ENCODE measurements at places on chromosomes 11 and 22. TPM values are rescaled to one million over a fixed set of nuclear protein-coding genes. Genes with fewer than 3 reads are reported as not detected.

MYRF gene
- total RNA-seq: 0.49 TPM

MS4A15 gene
- total RNA-seq: not detected

ST14 gene
- total RNA-seq: 0.31 TPM

FAM83F gene
- 6.8 TPM for total RNA-seq

FXYD6 gene
- not detected for total RNA-seq

DNA sequence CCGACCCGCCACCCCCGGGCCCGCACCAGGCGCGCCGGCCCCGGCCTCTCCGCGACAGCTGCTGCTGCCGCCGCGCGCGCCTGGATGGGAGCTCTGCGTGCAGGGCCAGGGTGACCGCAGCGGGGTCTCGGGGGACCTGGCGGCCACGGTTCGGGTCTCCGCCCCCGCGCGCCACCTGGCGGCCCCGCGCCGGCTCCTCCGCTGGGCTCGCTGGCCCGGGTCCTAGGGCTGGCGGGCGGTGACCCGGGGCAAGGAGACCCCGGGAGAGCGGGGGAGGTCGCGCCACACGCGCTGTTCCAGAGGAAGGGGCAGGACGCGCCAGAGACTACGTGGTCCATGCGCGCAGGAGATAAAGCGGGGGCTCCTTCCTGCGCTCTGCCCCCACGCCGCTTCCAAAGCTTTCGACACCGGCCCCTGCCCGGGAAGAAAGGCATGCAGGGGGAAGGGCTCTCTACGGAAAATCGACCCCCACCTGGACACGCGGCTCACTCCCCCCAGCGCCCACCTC, 562 bp downstream of the SHANK2 start:
- DNase-seq: no peak
- no peak overlapping the region for H3K27ac ChIP-seq
- no peaks in the 10 kb centered on the region for H3K36me3 ChIP-seq

DNA sequence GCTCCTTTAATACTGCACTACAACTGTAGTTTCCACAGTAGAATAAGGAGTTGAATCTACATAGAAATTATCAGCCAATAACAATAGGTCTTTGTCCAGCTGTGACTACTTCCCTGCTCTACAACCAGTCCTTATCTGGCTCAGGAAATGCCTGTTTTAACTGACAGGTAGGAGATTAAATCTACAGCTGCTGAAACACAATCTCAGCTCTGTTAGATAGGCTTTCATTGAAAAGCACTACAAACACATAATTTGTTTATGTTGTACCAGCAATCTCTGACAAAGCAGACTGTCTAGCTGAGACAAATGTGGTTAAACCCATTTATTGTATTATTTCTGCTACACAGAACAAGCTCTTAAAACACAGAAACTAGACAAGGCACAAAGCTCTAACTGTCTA, 230.0 kb downstream of the SOX6 start:
- H3K4me3 ChIP-seq: no peak overlapping the region
- no peak overlapping the region for H3K27ac ChIP-seq
- no peak for DNase-seq

DNA sequence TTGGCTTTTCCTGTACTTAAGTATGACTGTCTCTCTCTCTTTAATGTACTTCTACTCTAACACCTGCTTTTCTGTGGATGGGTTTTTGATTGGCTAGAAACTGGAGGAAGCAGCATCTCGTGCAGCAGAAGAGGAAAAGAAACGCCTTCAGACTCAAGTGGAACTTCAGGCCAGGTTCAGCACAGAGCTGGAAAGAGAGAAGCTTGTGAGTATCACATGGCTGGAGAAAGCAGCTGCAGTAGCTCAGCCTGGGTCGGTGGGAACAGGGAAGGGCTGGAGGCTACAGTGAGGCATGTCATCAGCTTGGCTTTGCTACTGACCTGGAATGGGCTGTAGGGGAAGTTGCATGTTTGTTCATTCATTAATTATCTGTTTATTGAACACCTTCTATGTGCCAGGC, 74.2 kb downstream of the SWAP70 start:
- H3K36me3 ChIP-seq: peaks cover 7% of the 10 kb centered on the region
- no peak overlapping the region for H3K4me3 ChIP-seq
- no peaks in the 10 kb centered on the region for H3K4me1 ChIP-seq
- no peaks in the 10 kb centered on the region for H3K27me3 ChIP-seq

DNA sequence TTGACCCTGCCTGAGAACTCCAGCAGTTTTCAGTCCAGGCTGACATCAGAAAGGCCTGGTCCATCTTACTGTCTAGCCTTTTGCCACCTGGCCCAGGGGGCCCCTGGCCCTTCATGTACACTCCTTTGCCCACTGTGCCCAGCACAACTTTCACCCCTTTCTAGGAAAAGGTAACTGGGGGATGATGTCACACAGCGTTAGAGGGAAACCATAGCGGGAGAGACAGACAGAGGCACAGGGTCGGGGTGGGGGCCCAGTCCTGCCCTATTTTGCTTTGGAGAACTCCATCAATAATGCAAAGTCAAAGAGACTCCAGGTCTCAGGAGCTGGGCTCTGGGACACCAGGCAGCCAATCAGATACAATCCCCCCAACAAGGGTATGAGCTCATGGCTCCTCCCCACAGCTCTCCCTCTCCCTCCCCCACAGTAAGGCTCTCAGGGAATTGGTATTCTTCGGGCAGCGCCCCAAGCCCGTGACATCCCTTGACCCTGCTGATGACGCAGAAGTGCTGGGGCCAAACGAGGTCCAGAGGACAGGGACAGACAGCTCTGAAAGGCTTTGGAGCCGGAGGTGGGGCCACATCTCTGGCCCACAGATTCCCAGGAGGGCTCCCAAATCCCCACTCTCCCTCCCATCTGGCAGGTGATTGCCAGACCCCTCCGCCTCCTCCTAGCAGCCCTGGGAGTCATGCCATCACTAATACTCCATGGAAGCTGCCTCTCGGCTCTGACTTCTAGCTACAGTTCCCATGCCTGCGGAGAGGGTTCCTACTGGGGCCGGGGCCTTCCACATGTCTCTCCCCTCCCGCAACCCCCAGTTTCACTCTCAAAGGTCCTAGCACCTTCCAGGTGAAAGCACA, 5.9 kb downstream of the USP2 start:
- H3K36me3 ChIP-seq: no peaks in the 10 kb centered on the region
- no peak for DNase-seq
- peaks cover 17% of the 10 kb centered on the region for H3K4me1 ChIP-seq
- no peaks in the 10 kb centered on the region for H3K27me3 ChIP-seq
- no peak overlapping the region for H3K27ac ChIP-seq

GRCh38 chr22:31342389-31343140, 3.6 kb downstream of the PATZ1 start:
- peak overlapping the region; percentile 68 for H3K4me3 ChIP-seq
- no peaks in the 10 kb centered on the region for H3K27me3 ChIP-seq
- peaks cover 66% of the 10 kb centered on the region for H3K36me3 ChIP-seq
- peak overlapping the region; percentile 69 for H3K27ac ChIP-seq
- peaks cover 82% of the 10 kb centered on the region for H3K4me1 ChIP-seq

DNA sequence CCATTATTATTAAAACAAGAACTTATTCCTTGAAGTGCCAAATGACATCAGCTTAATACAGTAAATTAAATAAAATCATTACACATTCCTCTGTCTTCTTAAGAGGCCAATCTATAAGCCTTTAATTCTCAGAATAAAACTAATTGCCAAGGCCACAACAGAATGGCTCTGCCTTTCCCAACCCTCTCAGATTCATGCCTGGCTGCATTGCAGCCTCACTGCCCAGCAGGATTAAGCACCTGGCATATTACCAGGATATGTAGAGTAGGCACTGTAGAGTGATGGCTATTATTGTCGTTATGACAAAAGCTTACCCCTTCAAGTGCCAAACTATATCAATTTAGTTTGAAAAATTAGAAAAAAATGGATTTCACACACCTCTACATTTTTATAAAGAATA, 9.4 kb upstream of the CALCA start:
- H3K27me3 ChIP-seq: no peaks in the 10 kb centered on the region
- H3K36me3 ChIP-seq: no peaks in the 10 kb centered on the region
- no peak for DNase-seq
- no peak overlapping the region for H3K4me3 ChIP-seq
- no peaks in the 10 kb centered on the region for H3K4me1 ChIP-seq

DNA sequence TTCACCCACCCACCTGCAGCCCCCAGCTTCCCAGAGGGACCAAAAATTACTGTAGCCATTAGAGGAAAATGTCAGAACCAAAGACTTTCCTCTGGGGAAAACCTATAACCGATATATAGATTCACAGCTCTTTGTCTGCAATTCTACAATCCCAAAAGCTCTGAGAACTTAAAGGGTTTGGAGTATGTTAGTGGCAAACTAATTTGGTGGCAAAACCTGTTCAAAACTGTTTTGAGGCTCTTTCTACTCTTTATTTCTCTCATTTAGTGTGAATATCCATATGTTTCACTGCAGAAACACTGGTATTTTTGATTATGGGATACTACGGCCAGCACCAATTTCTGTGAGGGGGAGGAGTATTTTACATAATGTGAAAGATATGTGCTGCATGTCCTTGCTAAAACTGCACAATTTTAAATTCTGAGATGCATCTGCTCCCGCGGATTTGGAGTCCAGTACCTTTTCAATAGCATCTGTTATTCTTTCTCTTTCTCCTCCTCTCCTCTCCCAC, 87.5 kb upstream of the MTNR1B start:
- no peaks in the 10 kb centered on the region for H3K4me1 ChIP-seq
- no peak for DNase-seq
- H3K4me3 ChIP-seq: no peak overlapping the region

DNA sequence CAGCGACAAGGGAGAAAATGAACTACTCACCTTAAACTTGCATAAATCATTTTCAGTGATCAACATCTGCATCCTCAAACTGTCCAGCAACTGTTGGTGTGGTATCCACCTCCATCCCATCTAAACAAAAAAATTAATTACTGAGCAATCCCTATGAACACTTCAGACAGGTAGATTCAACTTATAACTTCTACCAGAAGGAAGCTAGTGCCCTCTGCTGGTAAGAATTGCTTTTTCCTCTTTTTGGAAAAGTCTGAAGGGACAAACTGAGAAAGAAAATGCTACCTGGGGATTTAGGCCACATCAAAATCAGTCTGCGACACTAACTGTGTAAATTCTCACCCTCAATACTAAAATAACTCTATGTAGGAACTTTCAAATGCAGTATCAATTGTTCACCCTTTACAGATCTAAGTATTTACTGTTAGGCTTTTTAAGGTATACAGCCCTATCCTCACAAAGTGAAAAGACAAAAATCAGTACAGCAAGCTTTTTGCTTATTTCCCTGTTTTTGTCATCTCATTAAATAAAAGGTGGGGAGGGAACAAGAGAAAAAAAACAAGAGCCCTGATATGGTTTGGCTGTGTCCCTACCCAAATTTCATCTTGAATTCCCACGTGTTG, 17.9 kb downstream of the CLNS1A start:
- H3K4me3 ChIP-seq: no peak overlapping the region
- H3K4me1 ChIP-seq: no peaks in the 10 kb centered on the region
- no peak for DNase-seq
- peaks cover 75% of the 10 kb centered on the region for H3K36me3 ChIP-seq
- no peaks in the 10 kb centered on the region for H3K27me3 ChIP-seq

DNA sequence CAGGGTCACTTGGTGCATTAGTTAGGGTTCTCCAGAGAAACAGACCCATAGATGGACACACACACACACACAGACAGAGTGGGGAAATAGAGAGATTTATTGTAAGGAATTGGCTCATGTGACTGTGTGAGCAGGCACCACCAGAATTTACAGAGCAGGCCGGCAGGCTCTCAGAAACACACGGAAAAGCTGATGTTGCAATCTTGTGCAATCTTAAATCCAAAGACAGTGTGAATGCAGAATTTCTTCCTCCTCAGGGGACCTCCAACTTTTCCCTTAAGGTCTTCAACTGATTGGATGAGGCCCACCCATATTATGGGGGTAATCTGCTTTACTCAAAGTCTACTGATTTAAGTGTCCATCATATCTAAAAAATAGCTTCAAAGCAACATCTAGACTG, 49.8 kb downstream of the APIP start:
- H3K27ac ChIP-seq: no peak overlapping the region
- no peak overlapping the region for H3K4me3 ChIP-seq
- H3K27me3 ChIP-seq: no peaks in the 10 kb centered on the region
- no peaks in the 10 kb centered on the region for H3K4me1 ChIP-seq
- H3K36me3 ChIP-seq: no peaks in the 10 kb centered on the region
- DNase-seq: no peak

DNA sequence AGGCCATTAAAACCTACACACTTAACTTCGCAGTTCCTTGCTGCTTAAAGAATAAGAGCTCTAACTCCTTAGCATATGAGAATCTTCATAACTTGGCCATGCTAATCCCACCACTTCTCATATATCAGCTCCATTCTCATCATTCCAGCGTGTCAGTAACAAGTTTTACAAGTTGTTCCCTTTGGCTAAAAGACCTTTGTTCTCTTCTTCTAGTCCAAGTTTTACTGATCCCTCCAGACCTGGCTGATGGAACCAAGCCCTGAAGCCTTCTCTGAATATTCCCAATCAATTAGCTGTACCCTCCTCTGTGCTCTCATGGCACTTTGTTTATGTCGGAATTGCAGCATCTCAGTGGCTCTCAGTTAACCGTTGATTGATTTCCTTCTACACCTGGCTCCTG, 35.8 kb downstream of the GAB2 start:
- H3K27ac ChIP-seq: no peak overlapping the region
- H3K36me3 ChIP-seq: no peaks in the 10 kb centered on the region
- H3K4me1 ChIP-seq: no peaks in the 10 kb centered on the region
- H3K27me3 ChIP-seq: no peaks in the 10 kb centered on the region
- no peak for DNase-seq

GRCh38 chr11:92751594-92751993, 217.9 kb upstream of the MTNR1B start:
- H3K4me1 ChIP-seq: no peaks in the 10 kb centered on the region
- no peaks in the 10 kb centered on the region for H3K27me3 ChIP-seq
- DNase-seq: no peak
- H3K36me3 ChIP-seq: no peaks in the 10 kb centered on the region
- no peak overlapping the region for H3K27ac ChIP-seq
- H3K4me3 ChIP-seq: no peak overlapping the region

GRCh38 chr11:3815845-3816244, 7.5 kb downstream of the PGAP2 start:
- no peak overlapping the region for H3K4me3 ChIP-seq
- H3K27ac ChIP-seq: no peak overlapping the region

DNA sequence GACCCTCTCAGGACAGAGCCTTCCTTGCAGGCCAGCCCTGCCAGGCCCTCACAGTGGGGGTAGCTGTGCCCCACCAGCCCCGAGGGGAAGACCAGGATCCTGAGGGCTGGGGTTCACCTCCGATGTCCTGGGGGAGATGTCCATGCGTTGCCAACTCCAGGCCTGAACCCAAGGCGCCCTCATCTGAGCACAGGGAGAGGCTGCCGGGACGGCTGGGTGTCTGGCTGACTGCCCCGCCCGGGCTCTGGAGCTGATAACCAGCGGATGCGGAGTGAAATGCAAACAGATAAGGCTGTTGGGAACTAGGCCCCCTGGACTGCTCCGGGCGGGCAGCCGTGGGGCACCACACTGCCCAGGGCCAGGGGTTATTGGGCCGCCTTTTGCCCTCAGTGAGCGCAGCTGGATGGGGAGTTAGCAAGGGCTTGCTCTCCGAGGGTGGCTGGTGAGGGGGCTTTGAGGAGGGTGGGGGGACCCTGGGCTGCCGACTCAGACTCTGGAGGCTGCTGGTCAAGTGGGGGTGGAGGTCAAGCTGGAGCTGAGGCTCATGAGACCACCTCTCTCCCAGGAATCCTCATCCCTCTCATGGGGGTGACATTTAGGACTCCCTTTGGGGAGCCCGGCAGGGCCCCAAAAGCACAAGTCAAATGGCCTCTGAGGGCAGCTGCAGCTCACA, 5.6 kb upstream of the MUC6 start:
- DNase-seq: no peak
- no peaks in the 10 kb centered on the region for H3K27me3 ChIP-seq
- H3K4me3 ChIP-seq: no peak overlapping the region
- H3K36me3 ChIP-seq: no peaks in the 10 kb centered on the region

- DNase-seq: no peak
- H3K4me1 ChIP-seq: peaks cover 38% of the 10 kb centered on the region
- peak overlapping the region; percentile 96 for H3K4me3 ChIP-seq
- peak overlapping the region; percentile 100 for H3K27ac ChIP-seq
- peaks cover 19% of the 10 kb centered on the region for H3K36me3 ChIP-seq
Observed at GRCh38 chr11:72812604-72812966, 1.6 kb upstream of the ATG16L2 start.
